CD4-positive, alpha-beta T cell treated with Interleukin-10 for 1 hour (primary cell): ENCODE measurements at places on chromosomes 16 and 17.

DNA sequence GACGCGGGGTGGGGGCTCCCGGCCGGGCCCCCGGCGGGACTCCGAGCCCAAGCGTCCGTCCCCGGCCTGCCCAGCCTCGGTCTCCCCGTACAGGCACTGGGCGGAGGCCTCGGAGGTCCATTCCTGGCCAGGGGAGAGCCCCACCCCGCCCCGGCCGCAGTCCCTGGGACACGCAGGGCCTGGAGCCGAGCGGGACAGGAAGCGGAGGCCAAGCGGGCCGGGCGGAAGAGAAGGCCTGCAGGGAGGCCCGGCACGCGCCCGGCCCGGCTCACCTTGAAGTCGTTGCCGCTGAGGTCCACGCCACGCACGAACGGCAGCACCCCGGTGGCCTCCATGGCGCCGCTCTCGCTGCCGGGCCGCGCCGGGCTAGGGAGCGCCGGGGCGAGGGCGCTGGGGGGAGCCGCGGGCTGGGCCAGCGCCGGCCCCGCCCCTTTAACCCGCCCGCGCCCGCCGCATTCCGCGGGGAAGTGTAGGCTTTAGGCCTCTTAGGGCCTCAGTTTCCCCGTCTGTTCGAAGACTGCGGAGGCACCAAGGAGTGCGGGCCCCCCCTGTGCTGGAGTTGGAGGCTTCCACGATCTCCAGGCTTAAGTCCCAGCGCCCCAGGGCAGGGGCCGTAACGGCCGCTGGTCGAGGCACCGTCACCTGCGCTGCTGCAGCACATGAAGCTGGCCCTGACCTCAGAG, at the start of gene FLII:
Gene FLII, minus strand, starts transcription at position 383 of the 683 bp plus-strand sequence. Its CDS starts 48 bp downstream, at position 335.
- peak; percentile 59 for DNase-seq

DNA sequence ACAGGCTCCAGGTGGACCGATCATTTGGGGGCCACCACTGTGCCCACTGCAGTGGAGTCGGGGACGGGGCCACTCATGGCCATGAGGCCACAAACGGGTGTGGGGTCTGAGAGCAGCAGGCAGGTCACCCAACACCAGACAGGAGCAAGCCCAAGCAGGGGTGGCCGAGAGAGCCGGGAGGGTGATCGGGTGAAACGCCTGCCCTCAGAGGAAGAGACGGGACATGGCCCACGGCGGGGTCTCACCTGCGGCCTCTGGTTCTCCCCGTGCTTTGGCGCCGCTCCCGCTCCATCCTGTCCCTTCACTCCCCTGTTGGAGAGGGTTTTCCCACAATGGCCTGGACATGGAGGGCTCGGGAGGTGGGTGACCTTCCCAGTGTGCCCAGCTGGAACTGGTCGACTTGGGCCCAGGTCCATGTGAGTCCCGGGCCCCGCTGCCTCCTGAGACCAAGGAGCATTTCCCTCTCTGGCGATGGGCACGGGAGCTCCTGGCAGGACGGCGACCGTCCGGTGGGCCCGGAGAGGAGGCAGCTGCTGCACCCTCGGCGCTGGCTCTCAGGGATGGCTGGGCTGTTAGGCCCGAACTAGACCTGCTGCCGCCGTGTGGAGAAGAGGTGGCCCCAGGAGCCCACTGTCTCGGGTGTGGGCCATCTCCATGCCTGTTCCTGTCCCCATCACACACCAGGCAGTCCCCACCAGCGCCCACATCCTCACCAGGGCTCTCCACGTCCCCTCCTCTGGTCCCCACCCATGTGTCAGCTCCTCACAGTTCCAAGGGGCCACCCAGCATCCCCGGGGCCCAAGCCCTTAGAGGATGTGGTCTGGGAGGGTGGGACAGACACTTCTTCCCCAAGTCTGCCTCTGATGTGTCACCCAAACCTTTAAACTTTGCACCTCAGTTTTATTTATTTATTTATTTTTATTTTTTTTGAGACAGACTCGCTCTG, 13.4 kb upstream of the BAHCC1 start:
- DNase-seq, result peak; percentile 45

DNA sequence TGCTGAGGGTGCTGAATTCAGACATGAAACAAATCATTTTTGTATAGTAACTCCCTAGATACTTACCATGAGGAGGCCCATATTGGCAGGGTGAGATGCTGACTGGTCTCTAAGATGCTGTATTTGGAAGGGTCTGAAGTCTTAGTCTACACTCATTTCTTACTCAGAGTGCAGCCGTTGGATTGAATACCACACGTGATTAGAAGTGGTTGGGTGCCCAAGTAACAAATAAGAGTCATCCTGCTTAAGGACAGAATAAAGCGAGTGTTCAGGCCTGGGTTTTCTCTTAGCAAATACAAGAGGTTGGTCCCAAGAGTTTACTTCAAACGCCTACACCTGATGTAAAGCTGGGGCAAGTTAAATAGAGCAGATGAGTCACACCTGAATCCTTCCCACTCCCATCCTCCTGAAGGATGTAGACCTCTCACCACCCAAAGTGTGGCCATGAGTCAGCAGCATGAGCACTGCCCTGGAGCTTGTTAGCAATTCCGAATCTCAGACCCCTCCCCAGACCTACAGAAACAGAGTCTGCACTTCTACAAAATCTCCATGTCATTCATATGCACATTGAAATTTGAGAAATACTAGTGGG, 284.6 kb upstream of the CDH5 start:
- no peak for DNase-seq

GRCh38 chr17:72125226-72125651, 4.4 kb downstream of the SOX9 start:
- DNase-seq, result no peak

DNA sequence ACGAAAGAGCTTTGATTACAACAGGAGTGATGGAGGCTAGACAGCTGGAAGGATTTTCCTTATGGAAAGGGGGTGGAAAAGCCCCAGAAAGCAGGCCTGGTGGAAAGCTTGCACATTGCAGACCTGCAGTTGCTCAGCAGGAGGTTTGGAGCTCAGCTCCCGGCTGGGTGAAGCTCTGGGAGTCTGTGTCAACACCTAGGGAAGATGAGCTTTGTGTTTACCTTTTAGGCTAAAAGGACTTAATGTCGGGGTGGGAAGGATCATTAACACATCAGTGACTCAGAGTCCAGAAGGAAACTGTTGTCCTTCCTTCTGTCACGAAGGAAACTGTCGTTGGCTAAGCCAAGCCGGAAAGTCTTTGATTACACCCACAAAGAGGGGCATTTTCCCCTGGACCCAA, 48.2 kb downstream of the RAP1GAP2 start:
- DNase-seq, result no peak

DNA sequence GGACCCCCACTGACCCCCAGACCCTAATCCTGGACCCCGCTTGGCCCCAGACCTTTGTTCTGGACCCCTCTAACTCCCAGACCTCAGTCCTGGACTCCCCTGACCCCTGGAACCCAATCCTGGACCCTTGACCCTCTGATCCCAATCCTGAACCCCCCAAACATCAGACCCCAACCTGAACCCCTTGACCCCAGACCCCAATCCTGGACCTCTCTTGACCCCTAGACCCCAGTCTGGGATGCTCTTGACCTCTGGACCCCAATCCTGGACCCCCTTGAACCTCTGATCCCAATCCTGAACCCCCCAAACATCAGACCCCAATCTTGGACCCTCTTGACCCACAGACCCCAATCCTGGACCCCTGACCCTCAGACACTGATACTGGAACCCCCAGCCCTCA, 13.5 kb upstream of the P2RX1 start:
- no peak for DNase-seq

DNA sequence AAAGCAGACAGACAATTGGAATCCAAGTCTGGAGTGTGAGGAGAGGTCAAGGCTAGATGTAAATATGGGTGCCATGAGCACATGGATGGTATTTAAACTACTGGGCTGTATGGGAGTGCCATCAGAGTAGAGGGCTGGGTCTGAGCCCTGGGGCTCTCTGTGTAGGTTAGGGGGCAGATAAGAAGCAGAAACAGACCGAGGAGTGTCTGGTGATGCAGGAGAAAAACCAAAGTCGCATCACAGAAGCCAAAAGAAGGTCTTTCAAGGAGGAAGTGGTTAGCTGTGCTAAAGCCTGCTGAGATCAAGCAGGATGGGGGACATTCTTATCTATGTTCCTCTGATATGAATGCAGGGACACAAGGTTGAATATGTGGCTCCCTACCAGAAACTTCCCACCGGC, 1.9 kb downstream of the TSEN54 start:
- DNase-seq, result peak; percentile 68

GRCh38 chr16:15396948-15397594, 1.5 kb downstream of the MPV17L start:
- DNase-seq, result no peak

DNA sequence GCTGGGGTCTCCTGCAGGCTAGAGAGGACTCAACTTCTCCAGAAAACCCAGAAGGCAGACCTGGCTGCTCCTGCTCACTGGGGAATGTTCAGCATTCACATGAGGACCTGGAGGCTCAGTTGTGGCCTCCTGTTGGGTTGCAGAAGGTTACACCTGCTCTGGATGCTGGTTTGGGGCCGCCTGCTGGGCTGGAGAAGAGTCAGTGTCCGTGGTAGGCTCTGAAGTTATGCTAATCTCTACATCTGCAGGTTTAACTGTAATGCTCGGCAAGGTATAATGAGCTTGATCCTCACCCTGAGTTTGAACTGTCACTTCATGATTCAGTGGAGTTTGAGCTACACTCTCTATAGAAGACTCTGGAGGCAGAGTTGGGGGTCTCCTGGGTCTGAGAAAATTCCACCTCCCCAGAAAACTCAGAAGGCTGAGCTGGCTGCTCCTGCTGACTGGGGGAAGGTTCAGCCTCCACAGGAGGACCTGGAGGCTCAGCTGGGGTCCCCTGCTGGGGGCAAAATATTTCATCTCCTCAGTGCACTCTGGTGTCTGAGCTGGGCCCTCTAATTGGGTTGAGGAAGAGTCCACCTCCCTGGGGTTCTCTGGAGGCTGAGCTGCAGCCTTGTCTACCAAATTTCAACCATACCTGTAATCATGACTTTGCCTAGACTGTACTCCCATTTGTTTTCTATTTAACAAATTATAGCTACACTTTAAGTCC, 23.5 kb downstream of the RDM1 start:
- DNase-seq, result peak; percentile 21

DNA sequence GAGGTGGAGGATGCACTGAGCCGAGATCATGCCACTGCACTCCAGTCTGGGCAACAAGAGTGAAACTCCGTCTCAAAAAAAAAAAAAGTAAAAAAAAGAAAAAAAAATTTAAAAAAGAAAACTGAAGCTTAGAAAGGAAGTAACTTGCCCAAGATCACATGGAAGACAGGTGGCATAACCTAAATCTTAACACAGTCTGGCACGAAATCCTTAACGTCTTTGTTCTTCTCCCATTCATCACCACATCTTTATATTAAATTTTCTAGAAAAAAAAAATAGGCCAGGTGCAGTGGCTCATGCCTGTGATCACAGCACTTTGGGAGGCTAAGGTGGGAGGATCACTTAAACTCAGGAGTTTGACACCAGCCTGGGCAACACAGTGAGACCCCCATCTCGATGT, 9.3 kb downstream of the WDR59 start:
- no peak for DNase-seq

GRCh38 chr17:1001640-1002411, 4.9 kb downstream of the TIMM22 start:
- DNase-seq, result no peak

DNA sequence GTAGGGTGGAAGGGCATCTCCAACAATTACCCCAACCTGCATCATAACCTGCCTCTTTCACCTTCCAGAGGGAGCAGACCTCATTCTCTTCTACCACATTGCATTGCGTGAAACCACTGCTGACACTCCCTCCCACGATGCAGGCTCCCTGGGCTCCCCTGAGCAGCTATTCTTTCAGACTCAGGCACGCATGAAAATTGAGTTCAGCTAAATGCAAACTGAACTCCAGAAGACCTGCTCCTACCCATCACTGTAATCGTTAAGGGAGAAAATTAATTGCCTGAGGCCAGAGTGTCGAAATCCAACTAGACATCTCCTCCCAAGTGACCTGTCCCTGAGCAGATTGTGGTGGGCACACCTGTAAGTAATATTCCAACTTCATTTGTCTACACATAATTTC, 186.0 kb downstream of the GRIN2A start:
- no peak for DNase-seq
